ENCODE measurements at places on chromosomes 1 and 21.

- DNase-seq: no peak
Measured at GRCh38 chr1:229249854-229250644, 20.9 kb upstream of the RAB4A start.

DNA sequence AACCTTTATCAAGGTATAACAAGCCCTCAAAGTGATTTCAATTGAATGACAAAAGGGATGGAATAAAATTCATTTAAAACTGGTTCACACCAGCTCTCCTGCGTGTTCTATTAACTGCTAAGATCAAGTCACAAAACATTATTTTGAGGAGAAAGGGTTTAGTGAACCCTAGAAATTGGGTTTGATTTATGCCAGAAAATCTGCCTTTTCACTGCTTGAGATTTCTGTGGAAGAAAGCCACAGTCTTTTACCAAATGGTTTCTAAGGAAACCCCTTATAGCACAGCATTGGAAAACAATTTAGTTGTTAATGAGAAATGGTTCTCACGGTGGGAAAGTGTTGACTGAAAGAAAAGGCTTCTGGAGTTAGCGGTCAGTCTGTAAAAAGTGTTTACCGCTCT lies 43.6 kb upstream of the DPH5 start:
- DNase-seq: no peak

DNA sequence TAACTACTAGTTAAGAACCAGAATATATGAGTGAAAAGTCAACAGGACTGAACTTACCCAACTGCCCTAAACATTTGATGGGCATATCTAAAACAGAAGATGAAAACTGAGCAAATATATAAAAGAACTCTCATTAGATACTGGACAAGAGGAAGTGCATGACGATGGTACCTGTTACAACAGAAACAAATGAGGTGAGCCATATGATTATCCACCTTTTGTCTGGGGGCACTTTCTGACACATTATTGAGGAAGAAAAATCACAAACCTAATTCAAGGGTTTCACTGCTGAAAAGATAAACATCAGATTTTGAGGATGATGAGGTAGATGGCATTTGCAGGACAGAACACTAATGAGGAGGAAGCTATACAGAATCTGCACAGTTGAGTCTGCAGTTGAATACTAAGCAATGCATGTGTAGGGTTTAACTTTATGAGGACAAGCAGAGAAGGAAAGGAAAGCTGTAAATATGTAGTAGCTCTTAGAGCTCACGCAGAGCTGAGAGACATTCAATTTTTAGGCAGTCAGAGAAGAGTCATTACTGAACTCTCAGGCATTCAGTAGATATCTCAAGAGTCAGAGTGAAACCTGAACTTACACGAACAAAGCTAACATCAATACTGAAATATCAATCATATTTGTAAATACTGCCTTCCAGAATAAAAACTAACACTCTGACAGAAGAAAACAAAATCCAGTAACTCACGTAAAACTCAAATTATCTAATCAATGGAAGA lies 262.1 kb downstream of the AKT3 start:
- DNase-seq: no peak

DNA sequence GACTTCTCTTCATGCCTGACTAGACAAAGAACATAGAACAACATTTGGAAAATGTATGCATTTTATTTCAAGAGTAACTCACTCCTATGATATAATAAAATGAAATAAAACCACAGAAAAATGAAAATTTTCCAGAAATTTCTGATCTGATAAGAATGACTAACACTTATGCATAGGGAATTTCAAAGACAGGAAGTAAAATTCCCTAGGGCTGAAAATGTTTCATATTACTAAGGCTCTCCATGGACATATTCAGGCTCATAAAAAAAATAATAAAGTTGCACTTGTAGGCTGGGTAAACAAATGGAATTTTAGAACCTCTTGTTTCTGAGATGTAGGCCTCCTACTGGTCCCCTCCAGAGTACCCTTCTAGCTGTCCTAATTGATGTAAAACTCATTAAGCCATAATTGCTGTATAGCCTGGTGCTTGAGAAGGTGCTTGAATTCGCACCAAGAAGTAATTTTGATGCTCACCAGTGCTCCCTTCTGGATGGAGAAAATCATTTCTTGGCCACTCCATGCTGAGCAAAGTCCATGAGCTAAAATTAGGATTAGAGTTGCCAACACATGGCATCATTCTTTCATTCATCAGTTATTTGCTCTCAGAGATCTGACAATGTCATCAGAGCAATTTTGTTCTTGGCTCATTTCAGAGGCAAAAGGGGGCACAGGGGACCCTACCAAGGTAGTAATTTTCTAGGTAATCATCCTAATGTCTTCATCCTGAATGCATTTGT lies 641.0 kb upstream of the CAMK1G start:
- no peak for DNase-seq

DNA sequence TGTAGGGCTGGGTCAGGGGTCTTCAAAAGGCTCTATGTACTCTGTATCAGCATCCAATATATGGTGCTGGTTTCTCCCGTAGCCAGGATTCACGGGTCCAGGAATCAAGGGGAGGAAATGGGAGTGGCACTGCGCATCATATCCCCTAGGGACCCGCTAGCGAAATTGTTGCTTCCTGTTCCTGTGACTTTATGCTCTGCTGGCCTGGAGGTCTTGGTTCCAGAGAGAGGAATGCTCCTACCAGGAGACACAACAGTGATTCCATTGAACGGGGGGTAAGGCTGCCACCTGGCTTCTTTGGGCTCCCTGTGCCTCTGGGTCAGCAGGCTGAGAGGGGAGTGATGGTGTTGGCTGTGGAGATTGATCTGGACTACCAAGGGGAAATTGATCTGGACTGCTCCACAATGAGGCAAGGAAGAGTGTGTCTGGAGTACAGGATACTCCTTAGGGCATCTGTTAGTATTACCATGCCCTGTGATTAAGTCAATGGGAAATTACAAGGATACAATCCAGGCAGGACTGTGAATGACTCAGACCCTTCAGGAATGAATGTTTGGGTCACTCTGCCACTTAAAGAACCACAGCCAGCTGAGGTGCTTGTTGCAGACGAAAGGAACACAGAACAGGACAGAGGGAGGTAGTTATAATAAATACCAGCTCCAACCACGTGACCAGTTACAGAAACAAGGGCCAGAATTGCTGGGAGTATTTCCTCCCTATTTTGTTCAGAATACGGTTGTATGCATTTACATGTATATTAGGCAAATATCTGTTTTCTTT lies 10.2 kb downstream of the SPSB1 start:
- DNase-seq: no peak

GRCh38 chr1:52055866-52056162 lies 281 bp upstream of the BTF3L4 start:
- no peak for DNase-seq

Data from activated T-cell treated with anti-CD3 and anti-CD28 coated beads for 48 hours (primary cell).